Hematopoietic multipotent progenitor cell treated with erythropoietin and hydrocortisone succinate and interleukin-3 and kit ligand, for 17 days (in vitro differentiated cells): ENCODE measurements at places on chromosomes 5 and 9.

DNA sequence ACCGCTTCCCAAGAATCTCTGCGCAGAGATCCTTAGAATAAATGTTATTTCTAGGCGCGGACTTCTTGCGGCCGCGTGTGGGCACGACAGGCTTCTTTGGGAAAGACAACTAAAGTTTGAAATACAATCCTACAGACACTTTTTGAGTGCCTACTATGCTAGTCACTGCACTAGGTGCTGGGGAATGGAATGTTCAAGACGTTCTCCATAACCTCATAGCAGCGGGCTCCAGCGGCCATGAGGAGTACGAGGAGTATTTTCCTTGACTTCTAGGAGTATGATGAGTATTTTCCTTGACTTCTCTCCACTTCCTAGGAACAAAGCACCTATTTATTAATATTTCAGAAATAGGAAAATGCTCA is 636 bp upstream of the PWWP2A start:
- no peak for DNase-seq

- no peak for DNase-seq
Observed at GRCh38 chr5:138011991-138012390, 20.9 kb downstream of the FAM13B start.

DNA sequence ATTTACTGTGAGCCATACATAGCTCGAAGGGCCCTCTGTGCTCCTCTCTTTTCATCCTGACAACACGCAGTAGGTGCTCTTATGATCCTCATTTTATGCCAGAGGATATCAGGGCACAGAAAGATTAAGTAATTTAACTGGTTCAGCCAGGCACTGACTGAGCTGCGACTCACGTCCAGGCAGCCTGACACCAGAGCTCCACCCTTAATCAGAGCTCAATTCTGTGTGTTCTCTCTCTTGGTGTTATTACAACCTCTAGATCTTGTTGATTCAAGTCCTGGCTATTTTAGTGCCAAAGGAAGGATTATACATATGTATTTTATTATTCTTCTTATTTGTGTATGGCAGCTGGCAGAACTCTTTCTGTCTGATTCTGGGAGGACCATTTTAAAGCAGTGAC is 59.7 kb downstream of the OSMR start:
- DNase-seq: no peak

- no peak for DNase-seq
Observed at GRCh38 chr9:80157561-80157983, 585.8 kb downstream of the TLE4 start.

GRCh38 chr5:98200726-98201541 is 572.5 kb upstream of the RGMB start:
- DNase-seq: no peak

DNA sequence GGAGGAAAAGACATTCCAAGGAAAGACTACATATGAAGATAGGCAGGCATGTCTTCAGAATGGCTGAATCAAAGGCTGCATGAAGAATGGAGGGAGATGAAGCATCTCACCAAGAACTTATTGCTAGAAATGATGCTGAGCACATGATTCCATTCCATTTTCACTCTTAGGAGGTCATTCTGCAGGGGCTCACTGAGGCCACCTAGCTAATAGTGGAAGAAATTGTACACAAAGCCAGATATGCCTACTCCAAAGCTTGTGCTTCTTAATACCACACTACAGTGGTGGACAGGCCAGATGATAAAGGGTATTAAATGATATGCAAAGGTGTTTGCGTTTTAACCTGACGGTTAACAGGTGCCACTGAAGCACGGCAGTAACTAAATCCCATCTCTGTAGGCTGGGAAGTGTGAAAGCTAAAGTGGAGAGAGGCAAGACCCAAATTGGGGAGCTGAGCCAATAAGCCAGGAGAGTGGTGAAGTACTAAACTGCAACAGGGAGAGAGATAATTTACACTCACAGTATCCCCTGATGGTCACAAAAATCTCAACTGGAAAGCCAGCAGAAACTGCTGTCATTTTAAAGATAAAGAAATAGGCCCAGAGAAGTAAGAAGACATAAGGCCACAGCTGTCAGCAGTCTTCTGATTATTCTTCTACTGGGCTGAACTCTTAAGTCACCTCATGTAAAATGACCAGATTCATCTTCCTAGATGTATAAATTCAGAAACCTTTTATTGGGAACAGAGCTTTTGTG is 14.6 kb downstream of the NDUFA8 start:
- peak; percentile 66 for DNase-seq

DNA sequence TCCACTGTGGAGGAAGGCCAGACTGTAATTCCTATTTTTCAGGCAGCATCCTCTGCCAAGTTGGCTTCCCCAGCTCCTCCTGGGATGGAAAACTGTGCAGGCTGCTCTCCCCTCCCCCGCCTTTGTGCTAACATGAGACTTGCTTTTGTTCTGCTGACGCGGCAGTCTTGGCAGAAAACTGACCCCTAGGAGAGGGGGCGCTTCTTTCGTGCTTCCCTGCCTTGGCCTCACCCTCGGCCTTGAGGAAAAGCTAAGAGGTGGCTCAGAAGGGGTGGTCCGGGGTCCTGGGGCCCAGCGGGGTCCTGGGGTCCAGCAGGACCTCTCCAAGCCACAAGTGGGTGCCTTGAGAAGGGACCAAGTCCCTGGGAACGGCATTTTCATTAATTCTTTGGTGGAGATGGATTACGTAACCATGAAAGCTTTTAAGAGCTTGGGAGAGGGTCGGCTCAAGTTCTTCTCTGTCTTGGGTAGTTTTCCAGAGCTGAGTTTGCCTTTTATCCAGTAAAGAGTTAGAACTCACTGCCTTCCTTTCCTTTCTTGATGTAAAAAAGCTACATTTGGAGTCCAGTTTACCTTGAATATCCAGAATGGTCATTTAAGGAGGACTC is 51.0 kb downstream of the SH3PXD2B start:
- no peak for DNase-seq

- no peak for DNase-seq
Observed at GRCh38 chr5:41871852-41872251, 1.6 kb upstream of the OXCT1 start.

- DNase-seq: no peak
Observed at GRCh38 chr5:37979559-37979958, 139.7 kb upstream of the GDNF start.

- no peak for DNase-seq
Observed at GRCh38 chr5:60377826-60378225, 322.1 kb downstream of the DEPDC1B start.

DNA sequence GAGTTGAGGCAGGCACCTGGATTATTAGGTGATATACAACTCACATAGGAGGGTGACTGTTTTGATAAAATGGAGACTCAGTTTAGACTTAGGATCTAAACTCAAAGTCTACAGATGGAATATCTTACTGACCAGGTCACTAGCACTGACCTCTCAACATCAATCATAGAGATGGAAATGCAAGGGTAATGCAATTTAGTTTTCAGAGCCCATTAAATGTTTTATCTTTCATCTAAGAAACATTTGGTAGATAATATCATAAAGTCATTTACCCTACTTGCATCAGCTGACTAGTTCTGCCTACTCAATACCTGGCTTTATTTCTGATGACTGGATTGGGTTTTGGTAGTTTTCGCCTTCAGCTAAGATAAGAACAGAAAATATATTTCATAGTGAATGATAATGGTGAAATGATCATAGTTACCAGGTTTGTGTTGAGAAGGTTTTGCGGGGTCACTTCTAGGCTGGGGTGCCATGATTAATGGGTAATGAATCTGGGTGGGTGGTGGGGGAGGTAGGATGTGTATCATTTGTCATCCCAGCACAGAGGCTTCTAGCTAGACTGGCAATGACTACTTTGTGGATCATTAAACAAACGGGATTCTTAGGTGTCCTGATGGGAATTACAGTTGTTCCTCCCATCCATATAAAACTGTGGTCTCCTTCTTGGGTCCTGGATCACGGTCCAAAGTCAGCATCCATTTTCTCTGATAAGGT is 173.4 kb downstream of the PPP2R2B start:
- DNase-seq: no peak

GRCh38 chr5:168893283-168893682 is 314.1 kb upstream of the PANK3 start:
- no peak for DNase-seq

DNA sequence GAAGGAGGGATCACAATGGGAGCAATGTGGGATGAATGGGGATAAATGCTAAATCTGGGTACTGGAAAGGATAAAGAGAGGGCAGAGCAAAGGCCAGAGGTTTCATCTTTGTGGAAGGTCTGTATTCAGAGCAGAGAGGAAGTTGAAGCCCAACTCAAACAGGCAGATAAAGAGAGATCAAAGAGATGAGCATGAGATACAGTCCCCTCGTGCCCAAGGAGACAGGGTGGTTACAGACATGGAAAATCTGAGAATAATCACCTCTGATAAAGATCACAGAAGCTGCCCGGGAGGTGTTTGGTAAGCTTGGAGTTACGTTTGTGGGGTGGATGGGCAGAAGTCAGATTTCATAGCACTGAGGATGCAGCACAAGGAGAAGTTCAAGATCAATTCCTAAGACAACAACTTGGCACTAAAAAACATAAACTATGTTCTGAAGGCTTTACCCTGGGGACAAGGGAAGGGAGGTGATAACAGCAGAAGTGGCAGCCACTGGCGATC is 459 bp upstream of the ERAP2 start:
- peak; percentile 25 for DNase-seq

DNA sequence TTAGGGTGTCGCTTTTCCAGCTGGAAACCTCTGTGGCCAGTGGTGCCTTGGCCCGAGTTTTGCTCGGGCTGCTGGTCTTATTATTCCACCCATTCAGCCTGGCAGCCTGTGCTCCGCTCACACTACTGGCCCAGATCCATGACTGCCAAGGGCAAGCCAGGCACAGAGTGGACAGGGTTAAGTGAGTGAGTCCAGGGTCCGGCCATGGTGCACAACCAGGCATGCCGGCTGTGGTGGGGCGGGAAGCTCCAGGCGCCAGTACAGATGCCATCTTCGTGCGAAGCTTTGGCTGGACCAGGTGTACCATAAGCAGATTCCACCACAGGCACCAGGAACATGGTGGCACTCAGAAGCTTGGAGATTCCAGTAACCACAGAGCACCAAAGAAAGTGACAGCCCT is 580.2 kb upstream of the FAM174A start:
- no peak for DNase-seq
